Neural progenitor cell (in vitro differentiated cells): ENCODE measurements at places on chromosomes 16 and 17. TPM values are rescaled to one million over a fixed set of nuclear protein-coding genes. Genes with fewer than 3 reads are reported as not detected.

The CDRT15L2 gene
- not detected in 2 replicates for total RNA-seq

The ZNF750 gene
- not detected in 2 replicates for total RNA-seq

The ESRP2 gene
- total RNA-seq = 1.5 and 5.4 TPM in 2 replicates

The CA7 gene
- total RNA-seq = not detected in 2 replicates

The KRT28 gene
- total RNA-seq = not detected in 2 replicates

The GPR142 gene
- 0.93 TPM in 1 of 2 replicates, not detected in the other for total RNA-seq

The CACNB1 gene
- 6.3 and 16.5 TPM in 2 replicates for total RNA-seq

The MFAP4 gene
- 0.22 TPM in 1 of 2 replicates, not detected in the other for total RNA-seq

The RAMP2 gene
- 0.51 and 5.8 TPM in 2 replicates for total RNA-seq

The COL1A1 gene
- total RNA-seq = 1.1 and 4.2 TPM in 2 replicates

The ATAD5 gene
- total RNA-seq = 27.3 and 36.2 TPM in 2 replicates

The C16orf74 gene
- total RNA-seq = 1.1 TPM in 1 of 2 replicates, not detected in the other

The SDK2 gene
- total RNA-seq = 15.3 and 39.9 TPM in 2 replicates

The TNFSF13 gene
- total RNA-seq = 0.37 TPM in 1 of 2 replicates, not detected in the other

The DERL2 gene
- 40.9 and 47.8 TPM in 2 replicates for total RNA-seq

The NKD1 gene
- total RNA-seq = 3.3 and 5.3 TPM in 2 replicates

The NPIPA2 gene
- total RNA-seq = 2.5 and 2.7 TPM in 2 replicates

The JPH3 gene
- total RNA-seq = 7.1 and 19.4 TPM in 2 replicates

The PYY gene
- total RNA-seq = 0.40 TPM in 1 of 2 replicates, not detected in the other

The AIPL1 gene
- 0.37 and 2.3 TPM in 2 replicates for total RNA-seq

The KRT12 gene
- not detected in 2 replicates for total RNA-seq

The STAT5A gene
- total RNA-seq = 6.7 and 10.0 TPM in 2 replicates

The EXOC3L1 gene
- total RNA-seq = not detected in 2 replicates

The HYDIN gene
- total RNA-seq = 4.0 and 5.9 TPM in 2 replicates

The GOT2 gene
- total RNA-seq = 77.2 and 91.6 TPM in 2 replicates

The ASB16 gene
- not detected in 2 replicates for total RNA-seq

The PRRT2 gene
- total RNA-seq = 23.5 and 71.4 TPM in 2 replicates

The CPHXL2 gene
- not detected in 2 replicates for total RNA-seq

The KRTAP4-9 gene
- not detected in 2 replicates for total RNA-seq

The MMP15 gene
- total RNA-seq = 7.2 and 26.0 TPM in 2 replicates

The PPY gene
- not detected in 2 replicates for total RNA-seq

The GAST gene
- total RNA-seq = not detected in 2 replicates
